ENCODE measurements at places on chromosomes 3 and 15.

- no peaks in the 10 kb centered on the region for H3K27me3 ChIP-seq
- no peak overlapping the region for H3K4me3 ChIP-seq
- H3K27ac ChIP-seq = no peak overlapping the region
- no peak for DNase-seq
- no peaks in the 10 kb centered on the region for H3K36me3 ChIP-seq
Measured at GRCh38 chr3:97838393-97838792, 16.6 kb downstream of the CRYBG3 start.

GRCh38 chr3:33831053-33831452 is 32.6 kb downstream of the PDCD6IP start:
- H3K4me3 ChIP-seq = no peak overlapping the region
- H3K27me3 ChIP-seq = no peaks in the 10 kb centered on the region
- no peaks in the 10 kb centered on the region for H3K4me1 ChIP-seq
- H3K27ac ChIP-seq = no peak overlapping the region
- DNase-seq = no peak

DNA sequence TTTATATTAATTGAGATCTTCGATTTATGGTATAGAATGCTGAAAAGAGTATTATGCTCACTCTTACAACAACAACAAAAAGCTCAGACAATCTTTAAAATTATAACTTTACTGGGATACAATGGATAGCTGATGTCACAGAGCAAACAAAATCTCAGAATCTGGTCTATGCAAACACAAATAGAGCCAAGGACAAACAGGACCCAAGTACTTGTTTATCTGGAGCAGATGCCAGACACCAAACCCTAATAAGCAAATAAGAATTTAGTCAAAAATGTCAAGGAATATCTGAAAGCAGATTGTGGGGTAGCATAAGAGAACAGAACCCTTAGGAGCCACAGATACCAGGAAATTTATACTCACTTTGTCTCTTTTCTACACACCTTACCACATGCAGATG is 302.2 kb downstream of the CGGBP1 start:
- H3K36me3 ChIP-seq = no peaks in the 10 kb centered on the region
- DNase-seq = no peak
- no peaks in the 10 kb centered on the region for H3K4me1 ChIP-seq
- H3K27ac ChIP-seq = no peak overlapping the region
- H3K27me3 ChIP-seq = no peaks in the 10 kb centered on the region
- no peak overlapping the region for H3K4me3 ChIP-seq

DNA sequence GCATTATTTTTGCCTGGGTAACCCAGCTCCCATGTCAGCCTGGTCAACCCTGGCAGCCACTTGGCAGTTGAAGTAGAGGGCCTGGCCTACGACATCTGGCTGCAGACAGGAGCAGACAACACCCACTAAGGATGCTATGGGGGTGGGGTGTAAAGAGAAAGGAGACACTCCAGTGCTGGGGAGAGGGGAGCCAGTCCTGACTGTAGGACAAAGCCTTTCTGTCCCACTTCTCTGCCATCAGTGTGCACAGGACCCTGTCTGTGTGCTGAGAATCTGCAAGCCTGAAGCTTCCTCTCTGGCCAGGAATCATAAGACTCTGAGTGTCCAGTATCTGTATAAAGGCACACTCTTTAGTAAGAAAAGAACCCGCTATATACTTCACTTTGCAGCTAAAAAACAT is 96.3 kb upstream of the CHRM5 start:
- no peaks in the 10 kb centered on the region for H3K36me3 ChIP-seq
- H3K27me3 ChIP-seq = no peaks in the 10 kb centered on the region
- peaks cover 5% of the 10 kb centered on the region for H3K4me1 ChIP-seq

GRCh38 chr3:87145553-87145952 is 81.6 kb upstream of the CHMP2B start:
- peak; percentile 89 for DNase-seq
- H3K4me3 ChIP-seq = no peak overlapping the region
- no peaks in the 10 kb centered on the region for H3K27me3 ChIP-seq
- no peaks in the 10 kb centered on the region for H3K4me1 ChIP-seq
- H3K27ac ChIP-seq = no peak overlapping the region
- no peaks in the 10 kb centered on the region for H3K36me3 ChIP-seq

- no peaks in the 10 kb centered on the region for H3K4me1 ChIP-seq
- H3K27me3 ChIP-seq = no peaks in the 10 kb centered on the region
- no peak overlapping the region for H3K27ac ChIP-seq
- no peak for DNase-seq
- H3K4me3 ChIP-seq = no peak overlapping the region
Measured at GRCh38 chr3:99167071-99167470, 265.6 kb upstream of the DCBLD2 start.

- peak overlapping the region; percentile 73 for H3K27ac ChIP-seq
- no peaks in the 10 kb centered on the region for H3K36me3 ChIP-seq
- H3K4me1 ChIP-seq = peaks cover 14% of the 10 kb centered on the region
- no peaks in the 10 kb centered on the region for H3K27me3 ChIP-seq
- no peak overlapping the region for H3K4me3 ChIP-seq
- DNase-seq = peak; percentile 63
Measured at GRCh38 chr3:129116482-129116946, 5.1 kb downstream of the RAB43 start.

GRCh38 chr3:78937475-78937874 is 830.3 kb downstream of the ROBO1 start:
- no peaks in the 10 kb centered on the region for H3K4me1 ChIP-seq
- no peaks in the 10 kb centered on the region for H3K27me3 ChIP-seq
- H3K27ac ChIP-seq = no peak overlapping the region
- no peak for DNase-seq
- no peak overlapping the region for H3K4me3 ChIP-seq

DNA sequence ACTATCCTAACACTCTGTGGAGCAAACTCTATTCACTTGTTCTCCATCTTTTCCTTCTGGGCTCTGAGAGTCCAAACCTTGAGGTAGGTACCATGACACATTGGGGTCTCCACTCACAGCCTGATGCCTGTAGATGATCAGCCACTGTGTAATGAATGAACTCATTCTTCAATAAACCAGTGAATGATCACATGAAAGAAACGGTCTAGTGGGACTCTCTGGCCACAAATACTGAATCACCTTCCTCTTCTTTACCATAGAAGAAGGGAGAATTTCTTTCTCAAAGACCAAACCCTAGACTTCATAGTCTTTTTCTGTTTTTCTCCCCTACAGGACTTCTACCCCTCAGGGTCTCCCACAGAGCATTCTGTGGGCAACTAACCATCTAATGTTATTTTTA is 20.5 kb upstream of the ABHD2 start:
- no peak for DNase-seq
- H3K36me3 ChIP-seq = no peaks in the 10 kb centered on the region
- no peaks in the 10 kb centered on the region for H3K4me1 ChIP-seq
- H3K27me3 ChIP-seq = no peaks in the 10 kb centered on the region
- no peak overlapping the region for H3K4me3 ChIP-seq

- H3K36me3 ChIP-seq = no peaks in the 10 kb centered on the region
- H3K4me3 ChIP-seq = no peak overlapping the region
- no peaks in the 10 kb centered on the region for H3K27me3 ChIP-seq
- DNase-seq = no peak
- H3K27ac ChIP-seq = no peak overlapping the region
- peaks cover 5% of the 10 kb centered on the region for H3K4me1 ChIP-seq
Measured at GRCh38 chr3:146505516-146505915, 36.2 kb upstream of the PLSCR2 start.

GRCh38 chr15:94290730-94291129 is 59.4 kb downstream of the MCTP2 start:
- no peak overlapping the region for H3K4me3 ChIP-seq
- no peaks in the 10 kb centered on the region for H3K27me3 ChIP-seq
- no peaks in the 10 kb centered on the region for H3K36me3 ChIP-seq

GRCh38 chr3:48068886-48069285 is 52.7 kb upstream of the MAP4 start:
- no peak overlapping the region for H3K27ac ChIP-seq
- H3K36me3 ChIP-seq = no peaks in the 10 kb centered on the region
- peaks cover 2% of the 10 kb centered on the region for H3K4me1 ChIP-seq
- H3K4me3 ChIP-seq = no peak overlapping the region
- no peak for DNase-seq

- peak; percentile 64 for DNase-seq
- no peak overlapping the region for H3K27ac ChIP-seq
- no peak overlapping the region for H3K4me3 ChIP-seq
- H3K36me3 ChIP-seq = peaks cover 3% of the 10 kb centered on the region
Measured at GRCh38 chr3:62187022-62187431, 186.3 kb downstream of the FEZF2 start.

DNA sequence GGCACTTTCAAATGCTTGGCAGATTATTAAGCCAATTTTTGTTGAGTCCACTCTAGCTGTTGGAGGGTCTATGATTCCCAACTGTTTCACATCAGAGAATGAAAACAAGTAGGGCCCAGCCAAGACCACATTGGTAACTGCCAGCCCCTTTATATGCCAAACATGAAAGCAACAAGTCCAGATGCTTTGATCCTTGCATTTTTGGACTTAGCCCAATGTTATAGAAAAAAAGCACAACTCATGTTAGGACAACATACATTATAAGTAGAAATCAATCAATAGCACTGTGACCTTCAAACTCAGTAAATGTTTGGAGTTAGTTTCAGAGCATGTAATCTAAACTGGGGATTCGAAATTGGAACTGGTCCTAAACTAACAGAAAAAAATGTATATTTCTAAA is 674.7 kb downstream of the MECOM start:
- H3K4me1 ChIP-seq = no peaks in the 10 kb centered on the region
- H3K27me3 ChIP-seq = no peaks in the 10 kb centered on the region
- no peaks in the 10 kb centered on the region for H3K36me3 ChIP-seq

GRCh38 chr3:184228376-184229137 is 828 bp upstream of the VWA5B2 start:
- DNase-seq = no peak
- H3K27me3 ChIP-seq = peaks cover 41% of the 10 kb centered on the region
- no peak overlapping the region for H3K4me3 ChIP-seq
- no peak overlapping the region for H3K27ac ChIP-seq
- H3K4me1 ChIP-seq = no peaks in the 10 kb centered on the region
- no peaks in the 10 kb centered on the region for H3K36me3 ChIP-seq

DNA sequence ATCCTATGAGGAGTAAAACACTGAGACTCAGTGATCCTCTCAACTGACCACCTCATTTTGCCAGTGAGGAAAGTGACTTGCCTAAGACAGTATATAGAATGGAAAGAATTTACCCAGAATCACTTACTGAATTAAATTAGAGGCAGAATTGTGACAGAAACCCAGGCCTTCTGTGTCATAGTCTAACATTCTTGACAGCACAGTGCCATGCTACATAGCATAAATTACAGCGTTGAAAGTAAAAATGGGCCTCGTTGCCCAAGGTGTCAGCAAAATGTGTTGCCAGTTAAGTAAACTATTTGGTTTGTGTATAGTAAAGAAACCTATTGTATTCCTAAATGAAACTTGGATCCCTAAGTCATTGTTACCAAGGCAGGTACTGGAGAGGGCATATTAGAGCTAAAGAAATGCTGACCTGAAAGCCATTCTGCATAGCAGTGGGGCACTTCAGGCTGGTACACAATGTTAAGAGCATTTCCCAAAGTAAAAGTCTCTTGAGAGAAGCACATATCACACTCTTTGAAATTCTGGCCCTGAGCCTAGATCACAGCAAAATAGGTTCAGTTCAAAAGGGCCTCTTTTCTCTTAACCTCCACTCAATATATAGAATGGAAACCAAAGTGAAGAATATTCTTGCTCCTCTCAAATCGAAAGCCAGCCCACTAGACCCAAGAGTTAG is 53.8 kb downstream of the HMG20A start:
- H3K27me3 ChIP-seq = no peaks in the 10 kb centered on the region
- no peak overlapping the region for H3K4me3 ChIP-seq
- H3K36me3 ChIP-seq = peaks cover 2% of the 10 kb centered on the region
- DNase-seq = no peak

- H3K4me1 ChIP-seq = no peaks in the 10 kb centered on the region
- no peak overlapping the region for H3K27ac ChIP-seq
- no peak for DNase-seq
- no peaks in the 10 kb centered on the region for H3K27me3 ChIP-seq
- no peak overlapping the region for H3K4me3 ChIP-seq
Measured at GRCh38 chr3:102026656-102027055, 177.3 kb downstream of the NFKBIZ start.

GRCh38 chr15:43774062-43774461 is 2.7 kb downstream of the ELL3 start:
- H3K4me1 ChIP-seq = peaks cover 6% of the 10 kb centered on the region
- H3K27me3 ChIP-seq = no peaks in the 10 kb centered on the region
- DNase-seq = no peak
- H3K27ac ChIP-seq = no peak overlapping the region
- peaks cover 11% of the 10 kb centered on the region for H3K36me3 ChIP-seq

DNA sequence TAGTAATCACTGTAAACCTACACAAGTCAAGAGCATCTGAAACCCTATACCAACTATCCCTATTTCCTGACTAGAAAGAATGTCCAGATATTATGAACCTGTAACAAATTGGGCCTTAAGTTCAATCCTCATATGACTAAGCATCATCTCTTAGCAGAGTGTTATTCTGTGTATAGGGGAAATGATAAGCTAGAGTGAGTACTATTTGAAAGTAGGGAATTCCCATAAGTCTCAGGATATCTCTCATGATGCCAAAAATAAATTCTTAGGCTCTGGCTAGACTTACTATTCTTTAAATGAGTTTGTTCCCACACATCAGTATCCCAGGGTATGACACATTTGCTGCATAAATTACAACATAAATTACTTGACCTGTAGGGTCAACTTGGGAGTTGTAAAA is 15.3 kb downstream of the MRPL47 start:
- H3K4me3 ChIP-seq = no peak overlapping the region
- no peak overlapping the region for H3K27ac ChIP-seq
- DNase-seq = no peak
- no peaks in the 10 kb centered on the region for H3K4me1 ChIP-seq

DNA sequence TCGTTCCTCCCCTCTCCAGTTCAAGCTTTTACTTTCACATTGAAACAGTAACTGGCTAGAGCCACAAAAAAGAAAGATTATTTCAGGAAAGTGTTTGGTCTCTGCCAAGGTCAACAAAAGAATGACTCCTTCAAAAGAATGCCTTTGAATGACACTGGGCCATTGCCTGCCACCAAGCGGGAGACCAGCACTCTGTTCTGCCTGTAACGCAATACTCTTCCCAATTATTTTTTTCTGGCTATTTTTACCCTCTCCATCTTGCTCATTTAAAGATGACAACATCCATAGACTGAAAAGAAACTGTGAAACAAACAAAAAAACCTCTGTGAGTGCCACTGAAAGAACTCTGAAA is 37.3 kb downstream of the EHHADH start:
- peak; percentile 28 for DNase-seq
- H3K27me3 ChIP-seq = no peaks in the 10 kb centered on the region
- H3K36me3 ChIP-seq = no peaks in the 10 kb centered on the region
- H3K4me3 ChIP-seq = no peak overlapping the region

DNA sequence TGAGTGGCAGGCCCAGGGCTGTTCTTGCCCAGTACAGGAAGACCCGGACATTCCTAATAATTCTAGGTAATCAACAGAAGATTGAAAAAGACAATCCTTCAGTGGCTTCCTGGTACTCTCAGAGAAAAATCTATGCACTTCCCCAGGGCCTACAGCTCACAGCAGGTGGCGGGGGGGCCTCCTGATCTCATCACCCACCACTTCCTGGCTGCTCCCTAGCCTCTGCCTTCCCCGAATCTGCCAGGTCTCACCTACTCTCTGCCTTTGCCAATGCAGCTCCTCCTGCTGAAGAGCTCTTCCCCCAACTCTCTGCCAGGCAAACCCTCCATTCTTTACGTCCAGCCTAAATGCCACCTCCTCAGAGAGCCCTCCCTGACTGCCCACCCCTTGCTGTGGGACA is 37.5 kb downstream of the EHD4 start:
- H3K27me3 ChIP-seq = no peaks in the 10 kb centered on the region
- peak overlapping the region; percentile 8 for H3K27ac ChIP-seq
- H3K4me1 ChIP-seq = peaks cover 14% of the 10 kb centered on the region
- H3K4me3 ChIP-seq = no peak overlapping the region
- H3K36me3 ChIP-seq = no peaks in the 10 kb centered on the region
- peak; percentile 74 for DNase-seq
